ENCODE measurements at places on chromosomes 16 and 17.

- DNase-seq = no peak
These were observed 330.3 kb upstream of the XYLT1 start for GRCh38 chr16:17801068-17801467.

- DNase-seq = peak; percentile 22
These were observed 118.1 kb downstream of the ENGASE start for GRCh38 chr17:79192503-79193351.

DNA sequence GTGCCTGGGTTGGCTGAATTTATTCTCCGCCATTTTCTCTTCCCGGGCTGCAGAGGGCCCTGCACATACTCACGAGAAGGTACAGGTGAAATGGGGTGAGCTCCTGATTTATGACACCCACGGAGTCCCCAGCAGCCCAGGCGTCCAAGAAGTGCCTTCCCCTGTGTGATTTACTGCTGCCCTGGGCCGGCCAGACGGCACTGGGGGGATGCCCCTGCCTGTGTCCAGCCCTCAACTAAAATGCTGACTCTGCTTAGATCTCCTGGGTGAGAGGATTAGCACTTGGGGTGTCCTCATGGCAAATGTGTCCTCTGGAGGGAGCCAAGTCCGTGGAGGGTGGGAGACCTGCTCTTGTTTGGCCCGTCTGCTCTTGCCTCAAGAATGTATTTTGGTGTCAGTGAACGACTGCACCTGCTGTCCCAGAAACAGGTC lies 132.4 kb downstream of the MAF start:
- DNase-seq = no peak

DNA sequence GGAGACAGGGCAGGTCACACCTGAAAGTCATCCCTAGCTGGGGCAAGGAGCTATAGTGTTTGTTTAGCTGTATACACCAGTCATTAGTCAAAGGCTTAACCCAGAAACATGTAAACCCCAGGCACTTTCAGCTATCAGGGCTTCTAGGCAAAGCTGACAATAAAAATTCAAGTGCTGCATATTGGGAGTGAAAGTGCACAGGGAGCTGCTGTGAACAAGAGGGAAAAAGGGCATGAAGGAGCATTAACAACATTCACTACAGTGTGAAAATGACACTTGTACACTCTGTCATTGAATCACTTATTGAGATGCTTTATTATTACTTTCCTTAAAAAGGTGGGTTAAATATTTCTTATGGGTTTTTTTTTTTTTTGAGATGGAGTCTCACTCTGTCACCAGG lies 92.8 kb downstream of the HS3ST3B1 start:
- DNase-seq = no peak

GRCh38 chr17:77693301-77693700 lies 265.2 kb upstream of the TNRC6C start:
- DNase-seq = no peak

DNA sequence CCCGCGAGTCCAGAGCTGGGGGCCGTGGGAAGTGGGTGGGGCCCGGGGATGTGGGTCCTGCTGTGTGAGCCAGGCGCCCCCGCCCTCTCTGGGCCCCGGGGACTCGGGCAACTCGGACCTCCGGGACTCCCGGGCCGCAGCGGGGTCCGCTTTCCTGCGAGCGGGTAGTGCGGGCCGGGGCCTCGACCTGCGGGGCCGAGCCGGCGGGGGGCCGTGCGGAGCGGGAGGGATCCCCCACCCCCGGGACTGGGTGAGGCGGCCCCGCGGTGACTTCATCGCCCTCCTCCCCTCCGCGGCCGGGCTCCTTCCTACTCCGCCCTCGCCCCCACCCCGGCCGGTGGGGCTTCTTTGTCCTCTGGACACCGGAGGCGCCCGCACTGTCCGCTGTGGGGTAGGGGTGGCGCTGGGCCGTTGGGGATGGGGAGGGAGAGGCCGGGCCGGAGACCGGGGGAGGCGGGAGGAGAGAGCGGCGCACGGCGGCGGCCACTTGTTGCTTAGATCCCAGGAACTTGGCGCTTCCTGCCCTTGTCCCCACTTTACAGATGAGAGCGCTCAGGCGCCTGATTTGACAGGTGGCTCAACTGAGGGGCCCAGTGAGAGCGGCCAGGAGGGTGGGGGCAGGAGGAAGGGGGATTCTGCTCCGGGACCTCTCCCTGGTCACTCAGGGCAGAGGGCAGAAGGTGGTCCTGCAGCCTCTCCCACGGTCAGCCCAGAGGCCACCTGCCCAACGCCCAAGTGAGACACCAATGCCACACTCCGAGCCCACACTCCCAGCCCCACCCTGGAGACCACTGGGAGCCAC lies 874 bp downstream of the CMTM3 start:
- DNase-seq = peak; percentile 53

DNA sequence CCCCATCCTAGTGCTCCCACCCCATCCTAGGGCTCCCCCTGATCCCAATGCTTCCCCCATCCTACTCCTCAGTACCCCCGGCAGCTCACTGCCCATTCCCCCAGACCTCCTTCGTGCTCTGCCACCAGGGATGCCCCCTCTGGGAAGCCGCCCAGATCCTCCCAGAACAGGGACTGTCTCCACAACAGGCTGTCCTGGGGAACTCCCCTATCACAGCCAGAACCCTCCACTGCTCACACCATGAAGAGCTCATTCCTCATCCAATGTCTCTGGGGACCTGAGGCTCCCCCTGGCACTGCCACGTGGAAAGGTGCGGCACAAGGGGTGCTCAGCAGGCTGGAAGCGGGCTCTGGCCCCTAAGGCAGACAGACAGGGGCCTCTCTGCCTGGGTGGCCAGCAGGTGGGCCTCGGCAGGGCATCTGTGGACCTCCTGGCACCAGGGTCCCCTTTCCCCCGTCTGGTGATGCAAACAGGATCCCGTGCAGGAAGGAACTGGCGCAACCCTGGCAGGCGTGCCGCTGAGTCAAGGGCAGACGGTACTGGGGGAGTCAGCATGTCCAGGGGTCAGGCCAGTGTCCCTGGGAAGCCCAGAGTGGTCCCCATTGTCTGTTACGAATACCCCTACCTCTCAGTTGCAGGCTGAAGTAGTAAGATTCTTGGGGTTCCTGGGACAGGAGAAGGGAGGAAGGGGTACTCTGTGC lies 14.8 kb upstream of the PVALEF start:
- DNase-seq = no peak

GRCh38 chr17:37844158-37844976 lies 79.8 kb upstream of the TBC1D3K start:
- DNase-seq = peak; percentile 59

DNA sequence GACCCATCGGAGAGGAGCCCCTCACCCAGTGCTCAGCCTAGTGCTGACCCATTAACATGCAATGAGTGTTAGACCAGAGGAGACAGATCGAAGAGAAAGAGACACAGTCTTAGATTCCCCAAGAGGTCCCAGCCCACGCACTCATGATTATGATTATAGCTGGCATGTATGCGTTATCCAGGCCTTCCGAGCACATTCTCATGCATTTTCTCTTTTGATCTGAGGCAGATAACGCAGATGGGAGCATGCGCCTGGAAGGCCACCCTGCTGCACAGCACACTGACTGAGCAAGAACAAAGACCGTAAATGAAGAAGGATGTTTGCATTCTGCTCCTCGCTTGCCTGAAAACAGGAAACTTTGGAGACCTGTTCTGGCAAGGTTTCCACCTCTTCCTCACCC lies 232.7 kb downstream of the SOX9 start:
- no peak for DNase-seq

DNA sequence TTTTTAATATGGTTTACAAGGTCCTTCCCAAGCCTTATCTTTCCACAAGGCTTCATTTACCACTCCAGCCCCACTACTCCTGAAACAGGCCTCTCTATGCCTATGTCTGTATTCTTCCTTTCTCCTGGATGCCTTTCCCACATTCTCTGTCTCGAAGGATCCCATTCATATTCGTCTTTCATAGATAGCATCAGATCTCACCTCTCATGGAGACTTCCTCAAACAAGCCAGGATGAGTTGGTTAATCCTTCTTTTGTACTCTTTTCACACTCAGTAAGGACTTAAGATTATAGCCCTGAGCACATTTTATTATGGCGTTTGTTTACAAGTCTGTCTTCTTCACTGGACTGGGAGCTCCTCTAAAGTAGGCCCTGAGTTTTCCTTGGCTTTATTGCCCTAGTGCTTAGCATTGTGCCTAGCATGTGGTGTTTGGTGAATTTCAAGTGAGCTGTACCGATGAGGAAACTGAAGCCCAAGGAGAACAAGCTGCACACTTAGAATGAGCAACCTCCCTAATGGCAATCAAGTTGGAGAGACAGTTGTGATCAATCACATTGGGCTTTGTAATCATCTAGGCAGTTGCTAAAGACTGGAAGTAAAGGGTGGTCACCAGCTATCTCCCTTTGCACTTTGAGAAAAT lies 10.0 kb upstream of the TBX4 start:
- DNase-seq = no peak

GRCh38 chr16:46658925-46659324 lies 30.1 kb downstream of the VPS35 start:
- DNase-seq = peak; percentile 20
